Stimulated activated CD4-positive, alpha-beta T cell treated with anti-CD3 and anti-CD28 coated beads, Interleukin-4, amount 100 ng/mL, for 24 hours (primary cell): ENCODE measurements at places on chromosomes 13 and 19.

- no peak for DNase-seq
Measured at GRCh38 chr19:51472607-51473006, 5.7 kb upstream of the CEACAM18 start.

DNA sequence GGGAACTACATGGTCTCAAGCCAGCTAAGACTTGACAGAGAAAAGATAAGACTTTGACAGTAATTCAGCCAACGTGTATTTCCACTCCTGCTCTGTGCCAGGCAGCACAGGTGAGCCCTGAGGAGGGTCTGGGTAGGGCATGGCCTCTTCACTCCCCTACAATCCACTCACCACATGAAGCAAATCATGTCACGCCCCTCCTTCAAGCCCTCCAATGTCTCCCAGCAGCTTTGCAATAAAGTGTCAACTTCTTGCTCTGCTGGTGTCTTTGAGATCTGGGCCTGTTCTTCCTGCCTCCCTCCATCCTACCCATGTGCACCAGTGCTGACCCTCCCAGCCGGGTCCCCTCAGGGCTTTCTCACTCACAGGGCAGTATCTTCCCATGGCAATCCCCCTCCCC lies 58.5 kb downstream of the CCDC70 start:
- no peak for DNase-seq

DNA sequence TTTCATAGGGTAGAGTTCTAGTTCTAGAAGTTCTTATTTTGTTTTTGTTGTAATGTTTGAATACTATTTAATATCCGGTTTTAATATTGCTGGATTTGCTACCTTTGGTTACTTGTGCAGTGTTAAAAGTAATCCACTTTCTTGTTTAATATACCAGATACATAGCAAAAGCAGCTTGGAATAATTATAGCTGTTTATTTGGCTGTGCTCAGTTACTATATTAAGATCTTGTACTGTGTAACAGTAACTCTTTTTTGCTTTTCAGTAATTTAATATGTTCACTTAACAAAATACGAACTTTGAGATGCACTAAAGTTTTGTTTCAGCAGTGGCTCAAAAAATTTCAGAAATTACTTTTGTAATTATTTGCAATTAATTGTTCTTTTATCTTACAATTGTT lies 50.9 kb downstream of the AKAP11 start:
- DNase-seq = no peak

DNA sequence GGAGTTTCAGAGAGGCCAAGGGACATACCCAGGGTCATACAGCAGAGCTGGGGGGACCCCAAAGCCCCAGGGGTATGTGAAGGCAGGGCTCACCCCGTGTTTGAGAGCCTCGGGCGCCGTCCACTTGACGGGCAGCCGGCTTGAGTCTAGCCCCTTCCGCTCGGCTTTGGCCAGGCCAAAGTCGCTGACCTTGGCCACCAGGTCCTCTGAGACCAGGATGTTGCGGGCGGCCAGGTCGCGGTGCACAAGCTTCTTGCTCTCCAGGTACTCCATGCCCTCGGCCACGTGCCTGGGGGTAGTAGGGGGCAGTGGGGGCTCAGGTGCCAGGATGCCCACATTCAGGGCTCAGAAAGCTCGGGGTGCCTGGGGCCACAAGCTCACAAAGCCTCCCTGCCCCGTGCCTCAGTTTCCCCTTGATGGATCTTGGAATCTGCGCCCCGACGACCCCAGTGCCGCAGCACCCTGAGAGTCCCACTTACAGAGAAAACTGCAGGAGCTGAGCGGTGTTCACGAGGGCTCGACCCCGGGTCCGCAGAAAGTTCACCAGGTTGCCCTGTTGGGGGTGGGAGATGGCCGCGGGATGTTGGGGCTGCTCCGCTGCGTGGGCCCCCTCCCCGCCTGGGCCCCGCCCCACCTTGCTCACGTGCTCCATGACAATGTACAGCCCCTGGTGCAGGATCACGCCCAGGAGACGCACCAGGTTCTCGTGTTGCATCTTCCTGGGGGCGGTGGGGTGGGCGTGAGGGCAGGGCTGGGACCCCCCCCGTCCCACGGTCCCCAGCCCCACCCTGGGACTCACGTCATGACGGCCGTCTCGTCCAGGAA lies 7.1 kb downstream of the MATK start:
- no peak for DNase-seq

DNA sequence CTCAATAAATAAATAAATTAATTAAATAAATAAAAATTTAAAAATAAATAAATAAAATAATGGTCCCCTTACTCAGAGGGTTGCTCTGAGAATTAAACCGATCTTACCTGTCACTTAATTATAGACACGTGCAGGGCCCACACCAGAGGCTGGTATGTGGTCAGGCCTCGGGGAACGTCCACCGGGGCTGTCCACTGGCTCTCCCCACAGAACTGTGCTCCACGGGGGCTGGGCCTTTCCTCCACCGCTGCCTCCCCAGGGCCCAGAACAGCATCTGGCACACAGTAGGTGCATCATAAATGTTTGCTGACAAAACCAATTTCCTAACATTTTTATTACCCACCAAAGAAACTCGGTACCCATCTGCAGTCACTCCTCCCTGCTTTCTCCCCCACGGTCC lies 69.2 kb downstream of the CEBPG start:
- DNase-seq = no peak

DNA sequence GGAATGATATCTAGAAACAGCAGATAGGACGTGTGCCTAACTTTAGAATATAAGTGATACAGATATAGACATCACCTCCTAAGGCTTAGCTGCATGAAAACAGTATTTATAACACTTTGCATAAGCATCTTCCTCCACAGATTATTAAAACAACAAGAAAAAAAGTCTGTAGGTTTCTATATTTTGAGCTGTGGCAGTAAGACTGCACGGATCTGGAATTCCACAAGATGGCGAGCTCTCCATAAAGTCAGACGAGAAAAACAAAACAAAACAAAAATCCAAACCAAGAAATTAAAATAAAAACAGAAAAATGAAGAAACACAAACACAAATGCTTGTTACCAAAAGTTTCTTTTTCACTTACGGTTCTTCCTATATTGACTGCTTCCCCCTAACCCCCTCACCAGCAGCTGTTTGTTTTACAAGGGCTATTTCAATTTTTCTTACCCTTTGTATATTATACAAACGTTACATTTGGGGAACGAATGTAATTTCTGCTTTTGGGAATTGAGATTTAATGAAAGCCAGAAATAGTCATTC lies 285.8 kb downstream of the MYO16 start:
- no peak for DNase-seq
